Left colon (tissue), 2 donors: ENCODE measurements at places on chromosomes 5 and 9.

GRCh38 chr9:91547081-91547480 is 123.4 kb upstream of the NFIL3 start:
- DNase-seq: no peak

DNA sequence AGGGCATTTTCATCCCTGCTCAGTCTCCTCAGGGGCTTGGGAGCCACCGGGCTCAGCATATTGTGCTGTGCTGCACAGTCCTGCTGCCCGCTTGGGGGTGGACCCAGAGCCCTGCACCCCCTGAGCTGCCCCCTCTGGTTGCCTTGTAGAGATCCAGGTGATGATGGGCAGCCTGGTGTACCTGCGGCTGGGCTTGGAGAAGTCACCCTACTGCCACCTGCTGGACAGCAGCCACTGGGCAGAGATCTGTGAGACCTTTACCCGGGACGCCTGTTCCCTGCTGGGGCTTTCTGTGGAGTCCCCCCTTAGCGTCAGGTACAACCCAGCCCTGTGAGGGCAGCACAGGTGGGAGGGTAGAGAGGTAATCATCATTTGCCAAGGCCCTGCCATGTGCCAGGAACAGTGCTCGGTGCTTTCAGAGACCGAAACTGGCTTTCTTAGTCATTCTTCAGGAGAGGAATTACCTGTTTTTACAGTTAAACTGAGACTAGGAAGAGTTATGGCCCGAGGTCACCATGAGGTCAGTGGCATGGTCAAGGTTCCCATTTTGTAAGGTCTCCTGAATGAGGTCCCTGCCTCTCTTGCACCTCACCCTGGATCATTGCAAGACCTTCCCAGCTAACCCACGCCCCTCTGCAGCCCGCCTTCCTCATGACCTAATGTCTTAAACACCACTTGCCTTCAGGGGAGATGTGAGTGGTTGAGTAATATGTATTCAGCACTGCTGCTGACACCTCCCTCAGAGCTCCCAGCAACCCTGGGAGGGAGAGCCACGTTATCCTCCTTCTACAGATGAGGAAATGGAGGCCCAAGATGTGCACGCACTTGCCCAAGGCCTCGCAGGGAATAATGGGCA is 7.5 kb downstream of the NHP2 start:
- peak; percentile 90 for DNase-seq

DNA sequence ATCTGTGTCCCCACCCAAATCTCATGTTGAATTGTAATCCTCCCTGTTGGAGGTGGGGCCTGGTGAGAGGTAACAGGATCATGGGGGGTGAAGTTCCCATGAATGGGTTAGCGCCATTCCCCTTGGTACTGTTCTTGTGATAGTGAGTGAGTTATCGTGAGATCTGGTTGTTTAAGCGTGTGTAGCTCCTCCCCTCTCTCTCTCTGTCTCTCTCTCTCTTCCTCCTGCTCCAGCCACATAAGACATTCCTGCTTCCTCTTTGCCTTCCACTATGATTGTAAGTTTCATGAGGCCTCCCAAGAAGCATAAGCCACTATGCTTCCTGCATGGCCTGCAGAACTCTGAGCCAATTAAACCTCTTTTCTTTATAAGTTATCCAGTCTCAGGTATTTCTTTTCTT is 28.8 kb downstream of the C5orf15 start:
- no peak for DNase-seq

GRCh38 chr9:135051316-135052038 is 36.0 kb upstream of the OLFM1 start:
- DNase-seq: no peak

DNA sequence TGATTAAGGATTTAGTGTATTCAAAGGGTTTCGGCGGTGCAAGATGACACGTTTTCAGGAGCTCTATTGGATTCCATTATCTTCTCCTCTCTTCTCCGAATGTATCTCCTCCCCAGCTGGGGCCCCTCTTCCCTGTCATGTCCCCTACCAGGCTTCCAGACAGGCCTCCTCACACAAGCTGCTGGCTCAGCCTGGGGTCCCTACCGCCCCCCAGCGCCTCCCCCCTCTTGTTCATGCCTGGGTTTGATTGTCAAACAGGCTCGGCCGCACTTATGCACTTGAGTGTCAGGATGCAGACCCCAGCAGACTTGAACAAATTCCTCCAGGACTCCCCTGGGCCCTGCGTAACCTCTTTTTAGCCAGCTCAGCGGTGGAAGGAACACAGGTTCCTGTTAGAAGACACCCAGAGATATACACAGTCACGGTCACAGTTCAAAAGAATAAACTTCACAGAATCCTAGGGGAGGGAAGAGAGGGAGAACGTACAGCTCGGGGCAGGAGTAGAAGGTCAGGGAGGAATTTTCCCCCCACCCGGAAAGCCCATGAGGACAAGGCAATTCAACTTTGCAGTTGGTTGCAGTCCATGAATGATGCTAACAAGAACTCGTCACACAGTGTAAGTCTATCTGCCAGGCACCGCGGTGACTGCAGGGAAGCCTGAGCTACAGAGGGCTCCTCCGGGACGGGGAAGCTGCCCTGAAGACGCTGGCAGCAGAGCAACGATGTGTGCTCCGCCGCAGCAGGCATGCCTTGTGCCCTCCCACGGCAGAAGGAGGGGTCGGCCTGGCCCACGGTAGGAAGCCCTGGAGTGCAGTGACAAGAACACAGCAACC is 560.0 kb downstream of the BNC2 start:
- no peak for DNase-seq

GRCh38 chr5:59066367-59067163 is 483.7 kb downstream of the RAB3C start:
- DNase-seq: no peak

- no peak for DNase-seq
Measured at GRCh38 chr5:1078206-1078605, 33.7 kb downstream of the SLC12A7 start.
